Fibroblast of villous mesenchyme (primary cell): ENCODE measurements at places on chromosomes 11 and 22. TPM values are rescaled to one million over a fixed set of nuclear protein-coding genes. Genes with fewer than 3 reads are reported as not detected.

DNA sequence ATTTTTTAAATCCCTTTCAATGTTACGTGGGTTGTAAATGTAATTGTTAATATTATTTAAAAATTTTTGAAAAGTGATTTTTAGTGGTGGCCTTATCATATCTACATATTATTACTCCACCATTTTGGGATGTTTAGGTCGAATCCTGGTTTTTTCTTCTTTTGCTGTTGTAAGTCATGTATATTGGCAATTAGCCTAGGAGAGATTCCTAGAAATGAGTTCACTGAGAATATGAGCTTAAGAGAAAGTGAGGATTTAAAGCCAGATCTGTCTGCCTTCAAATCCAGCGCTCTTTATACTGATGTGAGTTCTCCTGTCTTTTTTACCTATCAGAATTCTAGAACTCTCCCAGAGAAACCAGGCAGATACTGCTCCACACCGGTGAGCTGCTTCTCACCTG, 56.1 kb downstream of the PTPRJ start:
- DNase-seq = peak; percentile 56

DNA sequence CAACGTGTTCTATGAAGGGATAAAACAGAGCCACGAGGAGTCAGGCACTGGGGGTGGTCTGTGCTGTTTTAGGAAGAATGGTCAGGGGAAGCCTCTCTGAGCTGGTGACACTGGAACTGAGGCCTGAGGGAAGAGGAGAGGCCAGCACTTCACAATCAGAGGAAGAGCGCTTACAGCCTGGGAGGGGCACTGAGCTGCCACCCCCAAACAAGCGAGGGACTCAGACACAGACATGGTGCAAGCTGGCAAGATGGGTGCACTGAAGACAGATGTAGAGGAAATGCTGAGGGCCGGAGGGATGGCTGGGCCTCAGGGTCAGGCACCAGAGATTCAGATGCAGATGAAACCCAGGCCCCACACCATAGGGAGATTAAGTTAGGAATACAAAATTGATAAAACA, 40.0 kb upstream of the TP53I11 start:
- no peak for DNase-seq

- DNase-seq = no peak
These were observed 109.2 kb downstream of the RRM1 start for GRCh38 chr11:4203603-4204360.

- DNase-seq = no peak
These were observed 2.8 kb downstream of the APOL6 start for GRCh38 chr22:35651085-35651484.

CRYBB3 gene
- not detected in 2 replicates for total RNA-seq

NCR3LG1 gene
- total RNA-seq = 14.7 and 16.8 TPM in 2 replicates

SLCO2B1 gene
- under 0.01 TPM in 1 of 2 replicates, not detected in the other for total RNA-seq

DPP3 gene
- 67.6 and 70.4 TPM in 2 replicates for total RNA-seq

YIF1A gene
- 187 and 189 TPM in 2 replicates for total RNA-seq
